ENCODE measurements at places on chromosomes 4 and X.

DNA sequence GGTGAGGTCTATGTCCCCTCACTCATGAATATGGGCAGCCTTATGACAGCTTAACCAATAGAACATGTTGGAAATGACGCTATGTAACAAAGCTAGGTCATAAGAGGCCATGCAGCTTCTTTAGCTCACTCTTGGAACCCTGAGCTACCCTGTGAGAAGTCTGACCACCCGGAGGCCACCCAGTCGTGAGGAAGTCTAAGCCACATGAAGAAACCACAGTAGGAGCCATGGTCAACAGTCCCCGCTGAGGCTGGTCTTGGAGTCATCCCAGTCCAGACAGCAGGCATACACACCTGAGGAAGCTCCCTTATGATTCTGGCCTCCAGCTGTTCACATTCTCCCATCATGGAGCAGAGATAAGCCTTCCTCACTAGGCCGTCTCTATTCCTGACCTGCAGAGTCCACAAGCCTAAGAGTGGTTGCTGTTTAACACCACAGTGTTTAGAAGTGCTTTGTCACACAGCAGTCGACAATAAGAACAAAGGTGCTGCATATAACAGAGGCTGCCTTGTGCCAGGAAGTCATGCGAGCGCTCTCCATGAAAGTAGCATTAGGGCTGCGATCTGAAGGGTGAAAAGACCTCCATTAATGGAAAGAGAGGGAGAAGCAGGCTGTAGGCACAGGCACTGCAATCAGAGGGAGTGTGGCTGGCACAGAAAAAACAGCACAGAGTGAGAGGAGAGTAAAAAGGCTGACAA is 38.2 kb downstream of the TSPAN5 start:
- no peak for ATAC-seq

DNA sequence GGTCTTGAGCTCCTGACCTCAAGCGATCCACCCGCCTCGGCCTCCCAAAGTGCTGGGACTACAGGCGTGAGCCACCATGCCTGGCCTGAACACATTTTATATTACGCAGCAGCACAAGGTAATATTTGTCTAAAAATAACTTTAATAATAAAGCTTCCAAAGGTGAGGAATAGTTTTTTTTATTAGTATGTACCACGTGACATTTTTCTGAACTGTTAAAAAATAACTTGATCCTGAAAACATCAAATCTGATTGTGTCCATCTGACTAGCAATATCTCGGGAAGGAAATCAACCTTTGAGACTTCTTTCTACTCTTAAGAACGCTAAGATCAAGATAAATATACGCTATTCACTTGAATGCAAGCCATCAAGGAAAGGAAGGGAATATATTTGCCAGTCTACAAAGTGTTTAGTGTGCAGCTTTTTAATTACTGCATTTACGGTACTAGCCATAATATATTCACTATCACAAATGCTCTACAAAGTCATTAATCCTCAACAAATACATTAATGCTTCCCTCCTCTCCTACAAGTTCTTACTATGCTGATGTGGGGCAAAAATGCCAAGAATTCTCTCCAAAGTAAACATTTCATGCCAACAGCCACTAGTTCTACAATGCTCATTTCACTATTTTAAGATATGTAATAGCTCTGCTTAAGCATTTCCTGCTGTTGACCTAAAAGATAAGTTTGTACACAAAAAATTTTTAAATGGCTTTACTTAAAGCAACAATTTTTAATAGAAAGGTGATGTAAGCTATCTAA is 143.6 kb downstream of the APBB2 start:
- no peak for ATAC-seq

DNA sequence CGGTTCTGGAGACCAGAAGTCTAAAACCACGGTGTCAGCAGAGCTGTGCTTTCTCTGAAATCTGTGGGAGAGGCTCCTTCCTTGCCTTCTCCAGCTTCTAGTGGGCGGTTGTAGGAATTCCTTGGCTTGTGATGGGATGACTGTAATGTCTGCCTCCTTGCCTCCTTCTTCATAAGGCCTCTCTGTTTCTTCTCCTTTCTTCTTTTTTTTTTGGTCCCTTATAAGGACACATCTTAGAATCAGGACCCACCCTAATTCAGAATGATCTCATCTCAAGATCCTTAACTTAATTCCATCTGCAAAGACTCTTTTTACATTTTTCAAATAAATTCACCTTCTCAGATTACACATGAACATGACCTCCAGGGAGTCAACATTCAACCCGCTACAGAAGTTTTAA is 186.9 kb downstream of the STK32B start:
- no peak for ATAC-seq

- peak; percentile 51 for ATAC-seq
Observed at GRCh38 chr4:182126603-182127002, 116.6 kb upstream of the TENM3 start.

DNA sequence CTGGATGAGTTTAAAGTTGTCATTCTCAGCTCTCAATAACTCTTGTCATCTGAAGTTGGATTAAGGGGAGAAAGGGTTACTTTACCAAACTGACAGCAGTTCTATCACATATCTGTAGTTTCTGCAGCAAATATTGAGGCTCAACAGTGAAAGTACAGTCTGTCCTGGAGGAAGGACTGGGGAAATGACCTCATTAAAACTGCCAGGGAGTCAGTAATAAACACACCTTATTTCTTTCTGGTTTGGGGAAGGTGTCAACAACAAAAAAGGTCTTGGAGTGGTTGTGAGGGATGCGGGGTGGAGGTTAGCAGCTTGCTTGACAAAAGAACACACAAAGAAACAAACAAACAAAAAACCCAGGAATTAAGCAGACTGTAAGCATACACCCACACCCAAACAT is 1418.0 kb downstream of the STIM2 start:
- ATAC-seq, result peak; percentile 21

DNA sequence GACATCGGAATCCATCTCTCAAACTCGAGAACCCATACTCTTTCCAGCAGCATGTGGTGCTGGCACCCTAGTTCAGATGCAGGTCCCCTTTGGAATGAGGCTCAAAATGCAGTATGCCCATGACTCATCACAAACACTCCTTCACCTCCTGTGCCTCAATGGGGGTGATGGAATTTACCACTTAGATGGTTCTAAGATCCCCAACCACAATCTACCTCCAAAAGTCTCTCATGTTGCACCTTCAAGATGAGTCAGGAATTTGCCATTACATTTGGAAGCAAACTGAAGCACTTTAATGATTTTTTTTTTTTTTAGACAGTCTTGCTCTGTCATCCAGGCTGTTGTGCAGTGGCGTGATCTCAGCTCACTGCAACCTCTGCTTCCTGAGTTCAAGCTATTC is 8.5 kb upstream of the MID1 start:
- no peak for ATAC-seq

DNA sequence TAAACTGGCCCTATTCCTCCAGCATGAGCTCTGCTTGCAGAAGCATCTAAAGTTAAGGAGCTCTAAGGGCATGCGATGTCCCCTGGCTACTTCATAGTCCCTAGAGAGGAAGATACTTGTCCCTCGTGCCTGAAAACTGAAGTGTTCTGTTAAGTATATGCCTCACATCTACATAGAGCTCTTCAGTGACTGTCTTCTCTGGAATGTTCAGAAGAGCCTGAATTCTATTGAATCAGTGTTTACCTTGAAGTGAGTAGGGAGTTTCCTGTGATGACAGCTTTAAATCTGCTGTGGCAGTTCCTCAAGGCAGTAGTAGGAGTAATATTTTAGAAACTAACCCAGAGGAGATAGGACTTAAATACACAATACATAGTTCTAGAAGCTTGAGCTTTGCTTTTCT is 111.2 kb downstream of the ZNF518B start:
- no peak for ATAC-seq

DNA sequence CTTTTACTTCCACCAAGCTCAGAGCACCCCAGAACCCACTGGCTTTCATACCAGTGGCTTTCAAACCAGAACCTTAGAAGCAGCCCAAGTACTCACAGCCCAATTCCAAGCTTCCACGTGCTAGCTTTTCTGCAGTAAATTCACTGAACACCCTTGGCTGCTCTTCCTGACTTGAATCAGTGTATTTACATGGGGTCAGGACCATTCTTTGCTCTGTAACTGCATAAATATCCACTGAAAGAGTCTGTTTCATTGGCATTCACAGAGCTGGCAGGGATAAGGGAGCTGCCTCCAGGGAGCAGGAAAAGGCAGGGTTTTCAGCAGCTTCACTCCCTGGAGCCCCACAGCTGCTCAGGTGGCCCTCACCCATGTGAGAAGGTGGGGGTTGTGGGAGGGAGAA is 43.8 kb downstream of the RAI2 start:
- no peak for ATAC-seq

DNA sequence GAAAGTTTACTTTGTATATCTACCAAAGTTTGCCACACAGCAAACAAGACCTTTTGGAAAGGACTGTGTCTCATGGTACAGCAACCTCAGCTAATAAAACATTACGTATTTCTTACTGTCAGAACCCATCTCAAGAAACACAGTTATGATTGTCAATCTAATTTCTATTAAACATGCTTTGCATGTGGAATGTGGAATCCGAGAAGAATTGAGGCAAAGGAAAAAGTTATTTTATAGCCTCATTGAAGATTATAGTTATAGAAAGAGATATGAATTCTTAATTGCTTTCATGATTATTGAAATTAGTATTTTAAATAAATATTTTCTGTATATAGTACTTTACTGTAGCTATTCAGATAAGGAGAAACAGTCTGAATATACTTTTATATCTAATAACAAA is 5.4 kb downstream of the PCDH7 start:
- no peak for ATAC-seq

DNA sequence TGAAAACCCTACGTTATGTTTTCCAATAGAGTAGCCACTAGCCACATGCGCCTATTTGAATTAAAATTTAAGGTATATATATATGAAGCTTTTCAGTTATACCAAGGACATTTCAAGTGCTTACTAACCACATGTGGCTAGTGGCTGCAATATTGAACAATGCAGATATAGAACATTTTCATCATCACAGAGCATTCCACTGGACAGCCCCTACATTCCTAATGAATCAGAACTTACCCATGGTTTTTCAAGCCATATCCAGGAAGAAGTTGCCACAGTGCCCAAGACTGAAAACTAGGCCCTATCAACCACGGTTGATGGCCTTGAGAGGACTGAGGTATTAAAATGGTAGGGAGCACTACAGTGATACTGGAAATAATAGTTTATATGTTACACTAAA is 29.7 kb downstream of the NEK1 start:
- ATAC-seq, result no peak

DNA sequence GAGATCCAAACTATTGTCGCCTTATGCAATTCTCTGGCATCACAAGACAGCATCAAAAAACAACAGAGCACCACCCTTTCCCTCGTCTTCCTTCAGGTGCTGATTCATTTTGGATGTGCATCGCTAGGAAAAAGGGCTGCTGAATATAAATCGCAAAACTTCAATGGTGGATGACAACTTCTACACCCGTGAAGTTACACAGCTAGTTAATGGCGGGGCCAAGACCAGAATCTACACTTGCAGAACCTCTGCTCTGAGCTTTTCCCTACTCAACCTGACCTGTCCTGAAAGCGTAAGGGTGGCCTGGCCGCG is 674 bp downstream of the GNPDA2 start:
- no peak for ATAC-seq

- no peak for ATAC-seq
Observed at GRCh38 chrX:71489540-71489939, 43.4 kb upstream of the OGT start.

GRCh38 chr4:108355902-108356535 is 187.3 kb upstream of the LEF1 start:
- no peak for ATAC-seq

- ATAC-seq, result no peak
Observed at GRCh38 chr4:165682611-165683010, 190.4 kb upstream of the TLL1 start.

DNA sequence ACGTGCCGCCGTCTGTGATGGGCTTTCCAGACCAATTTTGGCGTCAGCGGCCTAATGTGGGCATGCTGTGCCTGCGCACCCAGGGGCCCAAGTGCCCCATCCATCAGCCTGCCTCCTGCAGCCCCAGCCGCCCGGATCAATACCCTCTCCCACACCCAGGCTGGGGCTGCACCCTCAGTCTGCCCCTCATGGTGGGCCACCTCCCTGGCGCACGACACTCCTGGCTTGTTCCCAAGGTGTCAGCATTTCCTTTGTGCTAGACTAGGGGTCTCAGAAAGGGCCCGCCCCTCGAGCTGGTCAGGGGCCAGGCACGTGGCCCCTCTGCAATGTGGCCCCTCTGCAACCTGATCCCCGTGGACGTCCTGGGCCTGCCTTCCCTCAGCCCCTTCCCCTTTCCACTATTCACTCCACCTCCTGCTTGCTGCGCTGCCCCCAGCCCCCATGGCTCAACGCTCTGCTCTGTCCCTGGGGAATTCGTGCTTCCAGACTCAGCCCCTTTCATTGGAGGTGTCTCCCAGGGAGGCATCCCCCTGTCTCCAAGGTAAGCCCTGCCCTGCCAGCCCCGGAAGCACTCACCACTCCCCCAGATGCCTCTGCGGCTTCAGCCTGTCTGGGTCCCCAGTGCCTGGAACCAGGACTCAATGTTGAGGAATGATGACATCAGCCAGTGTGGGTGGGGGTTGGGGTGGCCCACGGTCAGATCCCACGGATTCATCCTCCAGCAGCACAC is 130.8 kb downstream of the HMX1 start:
- ATAC-seq, result no peak

- ATAC-seq, result no peak
Observed at GRCh38 chrX:138485767-138486166, 225.8 kb downstream of the FGF13 start.

DNA sequence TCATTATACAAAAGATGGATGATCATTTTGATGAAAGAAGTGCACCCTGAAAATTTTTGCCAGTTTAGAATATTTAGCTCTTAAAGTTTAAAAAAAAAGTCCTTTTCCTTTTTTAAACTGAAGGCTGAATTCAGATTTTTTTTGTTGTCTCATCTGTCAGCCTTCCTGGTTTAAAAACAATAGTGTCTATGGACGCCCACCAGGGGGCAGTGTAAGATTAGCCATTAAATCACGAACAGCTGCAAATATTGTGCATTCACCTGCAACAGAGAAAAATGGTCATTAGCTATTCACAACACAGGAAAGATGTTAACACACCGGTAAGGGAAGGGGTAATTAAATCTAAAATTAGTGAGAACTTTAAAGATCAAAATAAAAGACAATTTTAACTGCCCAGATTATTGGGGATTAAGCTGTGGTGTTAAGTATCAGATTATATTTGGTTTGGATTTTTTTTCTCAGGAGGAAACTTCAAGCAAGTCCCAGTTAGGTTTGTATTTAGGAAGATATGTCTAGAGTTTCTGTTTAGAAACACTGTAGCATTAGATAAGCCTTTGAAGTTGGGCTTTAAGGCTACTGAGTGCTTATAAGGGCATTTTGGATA is 4.4 kb upstream of the CXorf38 start:
- ATAC-seq, result no peak

Data from motor neuron (in vitro differentiated cells).